ENCODE measurements at places on chromosomes 2 and 18.

- DNase-seq = no peak
Measured at GRCh38 chr2:16014041-16014787, 73.9 kb downstream of the MYCN start.

GRCh38 chr2:41180387-41180786, 728.5 kb upstream of the SLC8A1 start:
- no peak for DNase-seq

DNA sequence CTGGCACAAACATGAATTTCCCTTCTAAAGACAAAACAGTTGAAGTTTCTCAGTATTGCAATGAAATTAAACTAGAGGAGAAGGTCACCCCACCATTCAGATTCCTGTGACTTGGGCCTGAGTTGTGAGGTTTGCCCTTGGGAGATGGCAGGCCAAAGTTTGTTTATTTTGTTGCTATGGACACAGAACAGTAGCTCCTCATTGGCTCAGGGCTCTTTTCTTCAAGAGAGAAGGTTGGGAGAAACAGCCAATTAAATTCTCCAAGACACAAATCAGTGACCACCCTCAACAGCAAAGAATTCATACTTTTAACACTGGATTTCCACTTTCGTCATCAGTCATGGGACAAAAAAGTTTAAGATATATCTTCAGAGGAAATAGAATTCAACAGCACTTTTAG, at the start of gene FLACC1:
Gene FLACC1 (minus strand): TSS at position 125 of the 400 bp plus-strand sequence. CDS start 5,941 bp downstream, outside the sequence.
- no peak for DNase-seq

DNA sequence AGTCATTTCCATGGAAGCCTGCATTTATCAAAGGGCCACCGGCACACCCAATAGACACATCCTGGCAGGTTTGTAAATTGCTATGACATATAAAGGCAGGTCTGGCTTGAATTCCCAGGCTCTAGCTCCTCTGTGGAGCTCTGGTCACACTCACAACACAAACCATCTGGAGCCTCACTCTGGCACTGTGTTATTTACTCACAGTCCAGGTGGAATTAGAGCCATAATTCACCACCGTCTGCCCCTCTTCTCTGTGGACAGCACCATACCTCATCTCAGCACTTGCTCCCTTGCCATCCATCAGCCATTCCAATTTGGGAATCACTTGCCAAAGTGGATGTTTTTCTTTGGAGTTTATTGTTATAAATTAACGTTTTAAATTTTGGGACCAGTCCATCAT, 84.3 kb upstream of the OSR1 start:
- no peak for DNase-seq

- peak; percentile 63 for DNase-seq
Measured at GRCh38 chr2:230411570-230412370, 4.2 kb upstream of the SP100 start.
